ENCODE measurements at places on chromosomes 2 and 18. TPM values are rescaled to one million over a fixed set of nuclear protein-coding genes. Genes with fewer than 3 reads are reported as not detected.

Gene ASNSD1
- total RNA-seq = 47.9 TPM

Gene TEKT4
- not detected for total RNA-seq

Gene RNF125
- 1.0 TPM for total RNA-seq

Gene HOXD13
- total RNA-seq = not detected

Gene IGFBP5
- total RNA-seq = 213 TPM

Gene MPP4
- 0.43 TPM for total RNA-seq

Gene SCYGR4
- total RNA-seq = not detected

Gene IFT172
- 32.3 TPM for total RNA-seq

Gene C18orf54
- 1.9 TPM for total RNA-seq

Gene TANC1
- total RNA-seq = 14.7 TPM

Gene AQP12B
- total RNA-seq = not detected

Gene PIEZO2
- 1.3 TPM for total RNA-seq

Gene POTEC
- not detected for total RNA-seq

Gene FOSL2
- 26.6 TPM for total RNA-seq

Gene DSC2
- total RNA-seq = 0.09 TPM

Gene NUP35
- total RNA-seq = 3.8 TPM

Gene CD207
- total RNA-seq = not detected

Gene CDH2
- total RNA-seq = 10.5 TPM

Gene VIL1
- total RNA-seq = not detected

Gene MEP1B
- total RNA-seq = not detected

Gene YIPF4
- total RNA-seq = 13.1 TPM

Gene SCTR
- total RNA-seq = not detected

Gene CFAP65
- total RNA-seq = under 0.01 TPM
